ENCODE measurements at places on chromosomes 1 and 21.

DNA sequence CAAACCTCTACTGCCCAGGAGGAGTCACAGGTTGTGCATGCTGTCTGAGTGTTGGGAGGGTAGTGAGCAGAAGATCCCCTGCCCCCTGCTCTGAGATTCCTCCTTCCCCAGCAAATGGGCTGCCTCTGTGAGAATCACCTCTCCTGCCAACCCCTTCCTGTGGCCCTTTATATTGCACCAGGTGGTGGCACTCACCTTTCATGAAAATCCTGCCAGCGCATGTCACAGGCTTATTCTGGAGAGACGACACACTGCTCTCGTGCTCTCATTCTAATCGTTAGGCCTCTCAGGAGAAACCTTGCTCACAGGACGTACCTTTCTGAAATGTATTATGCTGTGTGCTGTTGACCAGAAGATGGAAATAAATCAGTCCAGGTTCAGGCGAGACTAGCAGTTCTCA lies 113.7 kb downstream of the RGL1 start:
- peaks cover 14% of the 10 kb centered on the region for H3K4me1 ChIP-seq
- no peaks in the 10 kb centered on the region for H3K36me3 ChIP-seq
- H3K27ac ChIP-seq, result no peak overlapping the region
- no peak overlapping the region for H3K4me3 ChIP-seq
- no peaks in the 10 kb centered on the region for H3K27me3 ChIP-seq

- no peak overlapping the region for H3K4me3 ChIP-seq
- H3K4me1 ChIP-seq, result no peaks in the 10 kb centered on the region
- no peak for DNase-seq
- H3K36me3 ChIP-seq, result no peaks in the 10 kb centered on the region
These were observed 179.7 kb upstream of the ST6GALNAC5 start for GRCh38 chr1:76687307-76688175.

- no peak overlapping the region for H3K4me3 ChIP-seq
- H3K4me1 ChIP-seq, result no peaks in the 10 kb centered on the region
- peaks cover 16% of the 10 kb centered on the region for H3K27me3 ChIP-seq
- peaks cover 10% of the 10 kb centered on the region for H3K36me3 ChIP-seq
- DNase-seq, result no peak
These were observed 1.6 kb downstream of the GSTM5 start for GRCh38 chr1:109713636-109714035.

DNA sequence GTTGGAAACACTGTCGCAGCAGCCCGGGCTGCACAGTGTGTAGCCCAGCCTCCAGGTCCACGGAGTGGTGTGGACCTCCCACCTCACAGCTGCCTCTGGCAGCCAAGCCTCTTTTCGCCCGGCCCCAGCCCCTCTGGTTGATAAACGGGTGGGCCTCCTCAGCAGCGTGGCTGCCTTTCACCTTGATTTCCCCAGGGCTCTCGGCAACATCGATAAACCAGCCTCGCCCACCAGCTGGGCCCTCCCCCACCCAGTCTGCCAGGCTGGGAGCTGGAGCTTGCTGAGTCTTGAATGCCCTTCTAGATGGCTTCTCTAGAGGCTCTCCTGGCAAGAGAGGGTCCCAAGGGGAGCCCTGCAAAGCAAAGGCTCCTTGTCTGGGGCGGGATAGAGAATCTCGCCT lies 31.0 kb upstream of the LHX4 start:
- DNase-seq, result no peak
- H3K27me3 ChIP-seq, result no peaks in the 10 kb centered on the region
- H3K36me3 ChIP-seq, result peaks cover 31% of the 10 kb centered on the region

DNA sequence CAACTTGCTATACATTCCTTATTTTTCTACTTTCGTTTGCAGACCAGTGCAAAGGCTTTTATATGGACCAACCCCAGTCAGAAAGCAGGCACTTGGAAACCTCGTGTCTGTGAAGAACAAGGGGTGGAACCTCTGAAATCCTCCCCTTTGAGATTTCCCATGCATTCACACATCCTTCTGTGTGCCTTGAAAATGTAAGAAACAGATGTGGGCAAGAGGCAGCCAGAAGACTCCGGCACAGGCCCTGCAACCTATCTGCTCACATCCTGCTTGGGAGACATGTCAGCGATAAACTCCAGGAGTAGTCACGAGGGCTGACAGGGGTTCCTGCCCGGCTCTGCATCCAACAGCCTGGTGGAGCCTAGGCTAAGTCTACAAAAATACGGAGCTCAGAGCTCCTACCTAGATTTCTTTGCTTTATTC lies 42.5 kb downstream of the ETS2 start:
- no peak overlapping the region for H3K4me3 ChIP-seq
- DNase-seq, result no peak
- H3K36me3 ChIP-seq, result no peaks in the 10 kb centered on the region

- no peak for DNase-seq
- H3K4me3 ChIP-seq, result no peak overlapping the region
- no peaks in the 10 kb centered on the region for H3K4me1 ChIP-seq
These were observed 34.7 kb downstream of the PTPRU start for GRCh38 chr1:29270929-29271521.

- H3K27ac ChIP-seq, result peak overlapping the region; percentile 47
- peak overlapping the region; percentile 62 for H3K4me3 ChIP-seq
- H3K36me3 ChIP-seq, result no peaks in the 10 kb centered on the region
- peak; percentile 60 for DNase-seq
These were observed 43.5 kb upstream of the DNAJC6 start for GRCh38 chr1:65265651-65266351.

DNA sequence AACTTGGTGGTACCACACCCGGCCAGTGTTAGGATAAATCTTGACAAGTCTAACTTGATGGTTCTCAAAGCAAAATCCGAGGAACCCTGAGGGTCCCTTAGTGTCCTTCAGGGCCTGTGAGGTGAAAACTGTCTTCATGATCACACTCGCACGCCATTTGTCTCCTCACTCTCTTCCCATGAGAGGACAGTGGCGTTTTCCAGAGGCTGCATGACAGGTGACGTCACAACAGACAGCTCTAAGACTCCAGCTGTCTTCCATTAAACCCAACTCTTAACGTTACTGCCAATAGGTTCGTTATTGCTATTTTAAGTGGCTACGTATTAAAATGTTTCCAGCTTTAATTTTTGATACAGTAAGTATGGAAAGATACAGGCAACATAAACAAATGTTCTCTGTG lies 13.8 kb downstream of the CFAP74 start:
- H3K36me3 ChIP-seq, result no peaks in the 10 kb centered on the region
- no peak overlapping the region for H3K27ac ChIP-seq
- H3K27me3 ChIP-seq, result peaks cover 28% of the 10 kb centered on the region
- H3K4me3 ChIP-seq, result no peak overlapping the region
- H3K4me1 ChIP-seq, result peaks cover 7% of the 10 kb centered on the region

GRCh38 chr1:70910013-70910412 lies 137.6 kb downstream of the PTGER3 start:
- H3K4me1 ChIP-seq, result peaks cover 5% of the 10 kb centered on the region
- no peak for DNase-seq
- no peaks in the 10 kb centered on the region for H3K27me3 ChIP-seq
- no peak overlapping the region for H3K4me3 ChIP-seq

DNA sequence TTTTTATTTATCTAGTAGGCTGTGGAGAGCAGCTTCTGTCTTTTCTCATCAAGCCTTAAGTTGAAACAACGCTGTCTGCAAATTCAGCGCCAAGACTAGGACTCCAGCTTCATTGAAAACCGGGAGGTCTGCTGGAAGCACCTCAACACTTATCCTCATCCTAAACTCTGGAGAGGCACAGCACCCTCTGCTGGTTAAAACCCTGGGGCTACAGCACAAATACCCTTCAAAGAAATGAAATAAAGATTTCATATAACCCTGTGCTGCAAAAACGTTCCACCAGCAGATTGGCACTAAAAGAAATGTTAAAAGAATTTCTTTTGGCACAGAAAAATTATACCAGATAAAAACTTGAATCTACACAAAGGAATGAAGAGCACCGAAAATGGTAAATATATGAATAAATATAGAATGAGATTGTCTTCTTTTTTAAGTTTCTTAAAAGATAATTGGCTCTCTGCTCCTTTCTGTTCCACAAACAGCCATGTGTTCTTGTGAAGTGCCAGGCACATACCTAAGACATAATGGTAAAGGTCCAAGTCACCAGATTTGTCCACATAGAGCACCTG lies 227.7 kb upstream of the SAMSN1 start:
- peaks cover 6% of the 10 kb centered on the region for H3K27me3 ChIP-seq
- no peaks in the 10 kb centered on the region for H3K4me1 ChIP-seq
- H3K4me3 ChIP-seq, result no peak overlapping the region
- H3K27ac ChIP-seq, result no peak overlapping the region
- H3K36me3 ChIP-seq, result no peaks in the 10 kb centered on the region

- no peaks in the 10 kb centered on the region for H3K27me3 ChIP-seq
- no peaks in the 10 kb centered on the region for H3K4me1 ChIP-seq
- H3K4me3 ChIP-seq, result no peak overlapping the region
- peak overlapping the region; percentile 19 for H3K27ac ChIP-seq
These were observed 67.7 kb upstream of the MPC2 start for GRCh38 chr1:168004531-168004930.

- DNase-seq, result no peak
- H3K27me3 ChIP-seq, result no peaks in the 10 kb centered on the region
- no peak overlapping the region for H3K4me3 ChIP-seq
- peaks cover 85% of the 10 kb centered on the region for H3K36me3 ChIP-seq
These were observed 61.6 kb upstream of the QSOX1 start for GRCh38 chr1:180092931-180093650.

DNA sequence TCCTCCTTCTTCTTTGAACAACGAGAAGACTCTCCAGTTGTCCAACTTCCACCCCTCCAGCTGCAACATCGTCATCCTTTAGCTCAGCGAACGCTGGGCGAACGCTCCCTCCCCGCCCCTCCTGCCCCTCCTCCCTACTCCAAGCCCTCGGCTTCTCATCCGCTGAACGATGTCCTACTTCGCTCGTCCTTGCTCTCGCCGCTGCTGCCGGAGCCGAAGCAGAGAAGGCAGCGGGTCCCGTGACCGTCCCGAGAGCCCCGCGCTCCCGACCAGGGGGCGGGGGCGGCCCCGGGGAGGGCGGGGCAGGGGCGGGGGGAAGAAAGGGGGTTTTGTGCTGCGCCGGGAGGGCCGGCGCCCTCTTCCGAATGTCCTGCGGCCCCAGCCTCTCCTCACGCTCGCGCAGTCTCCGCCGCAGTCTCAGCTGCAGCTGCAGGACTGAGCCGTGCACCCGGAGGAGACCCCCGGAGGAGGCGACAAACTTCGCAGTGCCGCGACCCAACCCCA lies at the start of gene BCAN:
Gene BCAN (plus strand): TSS at position 357 of the 504 bp plus-strand sequence. CDS start 3,938 bp downstream, outside the sequence.
- H3K27ac ChIP-seq, result no peak within 1 kb of the TSS
- peaks cover 85% of the 10 kb centered on the region for H3K27me3 ChIP-seq
- H3K36me3 ChIP-seq, result no peaks in the 10 kb centered on the region
- peak within 1 kb of the TSS; percentile 19 for H3K4me3 ChIP-seq
- no peak for DNase-seq

DNA sequence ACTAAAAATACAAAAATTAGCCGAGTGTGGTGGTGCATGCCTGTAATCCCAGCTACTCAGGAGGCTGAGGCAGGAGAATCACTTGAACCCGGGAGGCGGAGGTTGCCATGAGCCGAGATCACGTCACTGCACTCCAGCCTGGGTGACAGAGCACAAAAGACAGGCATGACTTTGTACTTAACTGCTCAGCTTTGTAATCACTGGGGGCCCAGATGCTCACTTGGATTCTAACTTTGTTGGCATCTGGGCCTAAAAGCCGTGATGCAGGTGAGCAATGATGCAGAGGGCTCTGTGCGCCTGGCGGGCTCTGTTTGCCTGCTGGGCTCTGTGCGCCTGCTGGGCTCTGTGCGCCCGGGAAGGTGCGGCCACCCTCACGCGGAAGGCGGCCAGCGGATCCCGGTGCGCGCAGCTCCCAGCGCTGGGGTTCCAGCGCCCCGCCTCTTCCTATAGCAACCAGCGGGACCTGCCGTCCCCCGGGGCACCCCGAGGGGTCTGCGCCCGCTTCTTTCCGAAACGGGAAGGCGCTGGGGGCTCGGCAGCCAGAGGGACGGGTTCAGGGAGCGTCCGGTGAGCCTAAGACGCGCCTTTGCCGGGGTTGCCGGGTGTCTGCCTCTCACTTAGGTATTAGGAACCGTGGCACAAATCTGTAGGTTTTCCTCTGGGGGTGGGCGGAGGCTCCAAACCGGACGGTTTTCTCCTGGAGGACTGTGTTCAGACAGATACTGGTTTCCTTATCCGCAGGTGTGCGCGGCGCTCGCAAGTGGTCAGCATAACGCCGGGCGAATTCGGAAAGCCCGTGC lies 31.7 kb downstream of the PRMT2 start:
- no peak overlapping the region for H3K27ac ChIP-seq
- peak overlapping the region; percentile 80 for H3K4me3 ChIP-seq
- H3K4me1 ChIP-seq, result peaks cover 13% of the 10 kb centered on the region
- H3K36me3 ChIP-seq, result peaks cover 26% of the 10 kb centered on the region

DNA sequence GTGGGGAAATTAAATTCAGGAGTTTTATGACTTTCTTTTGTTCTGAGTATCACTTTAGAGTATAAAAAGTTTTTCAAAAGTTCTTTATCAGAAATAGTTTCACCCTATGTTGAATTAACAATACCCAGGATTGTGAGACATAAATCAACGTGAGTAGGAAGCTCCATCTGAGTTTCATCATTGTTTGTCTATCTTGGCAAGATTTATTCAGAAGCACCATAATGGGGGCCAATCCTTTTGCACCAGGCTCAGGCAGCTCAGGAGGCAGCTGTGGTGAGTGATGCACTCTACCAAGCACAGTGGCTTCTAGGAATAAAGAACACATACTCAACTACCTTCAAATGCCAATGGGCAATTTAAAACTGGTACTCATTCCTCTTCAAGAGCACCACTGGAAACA lies 12.0 kb downstream of the CREG1 start:
- peak overlapping the region; percentile 37 for H3K27ac ChIP-seq
- H3K4me1 ChIP-seq, result peaks cover 40% of the 10 kb centered on the region
- no peak overlapping the region for H3K4me3 ChIP-seq
- H3K27me3 ChIP-seq, result no peaks in the 10 kb centered on the region

- peaks cover 79% of the 10 kb centered on the region for H3K36me3 ChIP-seq
- no peak overlapping the region for H3K4me3 ChIP-seq
- peaks cover 35% of the 10 kb centered on the region for H3K4me1 ChIP-seq
- no peaks in the 10 kb centered on the region for H3K27me3 ChIP-seq
- H3K27ac ChIP-seq, result peak overlapping the region; percentile 12
- DNase-seq, result no peak
These were observed 18.3 kb downstream of the ZBED6 start for GRCh38 chr1:203813581-203814341.

- H3K27me3 ChIP-seq, result no peaks in the 10 kb centered on the region
- DNase-seq, result no peak
- no peaks in the 10 kb centered on the region for H3K4me1 ChIP-seq
- no peak overlapping the region for H3K27ac ChIP-seq
- no peaks in the 10 kb centered on the region for H3K36me3 ChIP-seq
These were observed 76.2 kb upstream of the TMEM51 start for GRCh38 chr1:15077384-15077783.

DNA sequence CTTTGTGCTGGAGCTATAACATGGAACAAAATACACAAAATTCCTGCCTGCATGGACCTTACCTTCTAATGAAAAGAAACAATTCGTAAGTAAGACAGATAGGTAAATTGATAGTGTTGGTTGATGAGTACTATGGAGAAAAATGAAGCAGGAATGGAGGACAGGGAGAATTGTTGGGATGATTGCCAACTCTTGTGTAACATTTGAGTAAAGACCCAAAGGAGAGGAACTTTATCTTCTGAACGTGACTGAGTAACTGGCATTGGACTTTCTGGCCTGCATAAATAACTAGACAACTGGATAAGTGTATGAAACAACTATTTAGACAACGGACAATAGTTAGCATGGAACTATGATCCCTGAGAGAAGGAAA lies 6.8 kb upstream of the EFCAB14 start:
- H3K4me3 ChIP-seq, result no peak overlapping the region
- peaks cover 2% of the 10 kb centered on the region for H3K4me1 ChIP-seq
- no peak overlapping the region for H3K27ac ChIP-seq
- no peaks in the 10 kb centered on the region for H3K36me3 ChIP-seq
- DNase-seq, result no peak
- peaks cover 46% of the 10 kb centered on the region for H3K27me3 ChIP-seq

- H3K27me3 ChIP-seq, result no peaks in the 10 kb centered on the region
- peaks cover under 1% of the 10 kb centered on the region for H3K4me1 ChIP-seq
- no peak for DNase-seq
- H3K27ac ChIP-seq, result no peak overlapping the region
These were observed 5.7 kb upstream of the SOAT1 start for GRCh38 chr1:179287946-179288345.
